ENCODE measurements at places on chromosomes 7 and 10. TPM values are rescaled to one million over a fixed set of nuclear protein-coding genes. Genes with fewer than 3 reads are reported as not detected.

DNA sequence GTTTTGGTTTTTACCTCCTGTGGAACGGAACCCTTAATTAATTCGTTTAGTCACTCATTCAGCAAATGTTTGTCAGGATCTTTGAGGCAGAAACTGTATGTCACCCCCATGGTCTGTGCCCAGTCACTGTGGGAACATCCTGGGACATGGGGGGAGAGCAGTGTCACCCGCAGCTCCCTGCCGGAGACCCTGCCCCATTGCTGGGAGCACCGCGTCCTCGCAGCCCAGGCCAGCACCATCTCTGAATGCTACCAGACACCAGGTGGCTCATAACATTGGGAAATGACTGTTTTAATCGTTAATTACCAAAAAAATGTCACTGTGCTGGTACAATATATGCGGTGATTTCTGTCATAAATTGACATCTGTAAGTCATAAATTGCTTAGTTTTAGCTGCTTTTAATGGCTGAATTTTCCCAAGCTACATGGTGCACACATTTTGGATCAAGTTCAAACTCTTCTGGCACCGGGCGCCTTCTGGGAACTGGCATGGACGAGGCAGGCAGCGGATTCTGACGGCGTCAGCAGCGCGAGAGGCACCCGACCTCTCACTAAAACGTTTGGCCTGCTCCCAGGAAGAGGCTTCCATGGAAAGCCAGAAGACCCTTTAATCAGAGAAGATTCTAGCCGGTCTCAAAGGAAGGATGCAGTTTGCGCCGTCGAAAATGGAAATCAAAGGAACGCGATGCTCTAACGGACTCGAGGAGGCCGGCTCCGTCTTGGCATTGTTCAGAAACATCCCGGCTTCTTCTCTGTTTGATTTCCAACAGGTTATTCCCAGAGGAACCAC, 184.2 kb downstream of the ADARB2 start:
- DNase-seq, result no peak
- peaks cover 3% of the 10 kb centered on the region for H3K27me3 ChIP-seq
- H3K4me1 ChIP-seq, result no peaks in the 10 kb centered on the region
- H3K27ac ChIP-seq, result no peak overlapping the region

DNA sequence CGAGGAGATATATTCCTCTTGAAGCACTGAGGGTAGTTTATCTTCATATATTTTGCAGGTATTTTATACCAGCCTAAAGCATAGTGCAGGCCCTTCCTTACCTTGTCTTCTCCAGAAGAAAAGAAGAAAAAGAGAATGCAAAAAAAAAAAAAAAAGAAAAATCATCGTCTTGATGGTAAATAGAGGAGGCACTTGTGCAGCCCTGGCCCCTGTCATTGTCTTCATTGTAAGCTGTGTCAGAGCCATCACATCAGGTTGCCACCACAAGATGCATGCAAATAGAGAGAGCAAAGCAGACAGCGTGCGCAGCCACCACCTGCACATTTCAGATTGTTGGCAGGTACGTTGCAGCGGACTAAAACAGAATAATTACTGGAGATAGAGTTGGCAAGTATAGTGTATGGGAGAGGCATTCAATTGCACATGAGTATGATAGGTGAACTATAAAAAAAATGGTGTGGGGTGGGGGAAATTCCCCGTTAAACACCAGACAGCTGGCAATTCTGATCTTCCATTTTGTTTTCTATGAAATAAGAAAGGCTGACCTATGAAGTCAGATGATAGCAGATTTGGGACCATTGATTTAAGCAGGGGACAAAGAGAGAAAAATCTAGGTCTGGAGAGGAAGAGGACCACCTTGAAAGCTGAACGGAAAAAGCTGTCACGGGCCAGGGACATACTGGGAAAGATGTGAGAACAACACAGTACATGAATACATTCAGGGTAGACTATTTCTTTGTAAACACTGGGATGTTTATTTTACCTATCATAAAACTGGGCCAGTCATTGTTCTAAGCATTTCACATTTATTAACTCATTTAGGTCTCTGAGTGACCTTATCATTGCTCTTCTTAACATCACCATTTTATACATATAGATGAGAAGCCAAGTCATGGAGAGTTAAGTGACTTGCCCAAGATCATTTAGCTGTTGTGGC, 306.3 kb upstream of the SP8 start:
- no peak overlapping the region for H3K27ac ChIP-seq
- H3K4me3 ChIP-seq, result no peak overlapping the region
- H3K36me3 ChIP-seq, result no peaks in the 10 kb centered on the region
- DNase-seq, result no peak

GRCh38 chr10:85642082-85642420, 724.5 kb downstream of the GRID1 start:
- no peaks in the 10 kb centered on the region for H3K4me1 ChIP-seq
- no peak for DNase-seq
- no peaks in the 10 kb centered on the region for H3K27me3 ChIP-seq
- no peak overlapping the region for H3K4me3 ChIP-seq

- H3K4me3 ChIP-seq, result peak overlapping the region; percentile 95
- H3K4me1 ChIP-seq, result peaks cover 23% of the 10 kb centered on the region
- H3K27ac ChIP-seq, result peak overlapping the region; percentile 99
- no peaks in the 10 kb centered on the region for H3K27me3 ChIP-seq
Measured at GRCh38 chr7:151632750-151633515, 113.2 kb upstream of the RHEB start.

GRCh38 chr7:11317766-11318165, 344.1 kb downstream of the PHF14 start:
- no peak for DNase-seq
- H3K4me1 ChIP-seq, result no peaks in the 10 kb centered on the region
- no peak overlapping the region for H3K4me3 ChIP-seq
- no peak overlapping the region for H3K27ac ChIP-seq
- no peaks in the 10 kb centered on the region for H3K36me3 ChIP-seq
- no peaks in the 10 kb centered on the region for H3K27me3 ChIP-seq

DNA sequence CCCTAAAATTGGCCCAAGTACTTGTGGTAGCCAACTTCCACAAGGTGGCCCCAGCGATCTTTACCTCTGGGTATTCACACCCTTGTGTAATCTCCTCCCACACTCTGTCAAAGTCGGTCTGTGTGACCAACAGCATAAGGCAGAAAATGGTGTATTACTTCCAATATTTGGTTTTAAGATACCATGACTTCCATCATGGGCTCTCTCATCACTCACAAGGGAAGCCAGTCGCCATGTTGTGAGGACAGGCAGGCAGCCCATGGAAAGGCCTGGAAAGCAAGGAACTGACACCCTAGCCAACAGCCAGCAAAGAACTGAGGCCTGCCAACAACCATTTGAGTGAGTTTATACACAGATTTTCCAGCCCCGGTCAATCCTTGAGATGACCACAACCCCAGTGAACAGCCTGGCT, 91.0 kb upstream of the KMT2E start:
- no peaks in the 10 kb centered on the region for H3K36me3 ChIP-seq
- DNase-seq, result peak; percentile 90
- peaks cover 4% of the 10 kb centered on the region for H3K4me1 ChIP-seq
- H3K27me3 ChIP-seq, result no peaks in the 10 kb centered on the region

- H3K4me1 ChIP-seq, result peaks cover 68% of the 10 kb centered on the region
- H3K4me3 ChIP-seq, result no peak overlapping the region
- no peaks in the 10 kb centered on the region for H3K27me3 ChIP-seq
- H3K36me3 ChIP-seq, result peaks cover 27% of the 10 kb centered on the region
- H3K27ac ChIP-seq, result no peak overlapping the region
Measured at GRCh38 chr7:55526770-55527169, 45.5 kb downstream of the VOPP1 start.

DNA sequence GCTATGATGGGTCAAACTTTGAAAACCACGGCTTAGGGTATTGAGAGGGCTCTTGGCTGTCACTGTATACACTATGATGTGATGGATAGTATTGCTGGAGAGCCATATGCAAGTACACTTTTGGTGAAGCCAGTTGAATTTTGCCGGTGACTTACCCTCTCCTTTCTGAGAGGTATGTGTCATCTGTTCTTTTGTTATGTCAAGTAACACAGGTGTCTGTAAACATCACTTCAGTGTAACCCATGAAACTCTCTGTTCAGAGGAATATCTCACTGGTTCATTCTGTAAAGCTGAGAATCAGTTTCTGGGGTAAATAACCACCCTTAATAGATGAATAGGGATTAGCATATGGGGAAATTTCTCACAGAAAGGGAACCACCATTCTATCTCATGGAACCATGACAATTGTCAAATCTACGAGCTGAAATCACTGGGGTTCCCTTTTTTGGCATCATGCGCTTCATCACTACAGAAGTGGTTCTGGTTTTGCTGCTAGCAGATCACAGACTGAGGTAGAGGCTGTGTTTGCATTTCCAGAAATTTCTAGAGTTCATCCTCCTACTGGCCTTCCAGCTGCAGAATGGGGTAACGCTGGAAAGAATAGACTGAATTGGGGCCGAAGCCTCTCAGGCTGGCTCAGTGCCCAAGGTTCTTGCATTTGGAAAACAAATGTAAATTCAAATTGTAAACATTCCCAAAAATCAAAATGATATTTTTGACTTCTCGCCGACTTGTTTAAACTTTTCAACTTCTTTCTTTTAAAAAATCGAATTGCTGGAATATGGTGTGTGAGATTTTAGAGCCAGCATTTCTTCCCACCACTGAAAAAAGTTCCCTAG, 83.3 kb upstream of the CREB5 start:
- H3K4me1 ChIP-seq, result peaks cover 40% of the 10 kb centered on the region
- H3K27ac ChIP-seq, result no peak overlapping the region
- H3K4me3 ChIP-seq, result no peak overlapping the region
- peaks cover 3% of the 10 kb centered on the region for H3K27me3 ChIP-seq
- H3K36me3 ChIP-seq, result no peaks in the 10 kb centered on the region
- peak; percentile 25 for DNase-seq

GRCh38 chr10:88416801-88417200, 166.3 kb downstream of the RNLS start:
- no peaks in the 10 kb centered on the region for H3K36me3 ChIP-seq
- no peak overlapping the region for H3K4me3 ChIP-seq
- no peak overlapping the region for H3K27ac ChIP-seq
- DNase-seq, result no peak

- DNase-seq, result peak; percentile 39
- H3K4me3 ChIP-seq, result no peak overlapping the region
- H3K4me1 ChIP-seq, result no peaks in the 10 kb centered on the region
- H3K27ac ChIP-seq, result no peak overlapping the region
- H3K27me3 ChIP-seq, result peaks cover 2% of the 10 kb centered on the region
Measured at GRCh38 chr7:49791088-49791741, 17.8 kb downstream of the VWC2 start.

GRCh38 chr10:69067189-69067588, 20.7 kb upstream of the SRGN start:
- H3K27me3 ChIP-seq, result no peaks in the 10 kb centered on the region
- H3K4me1 ChIP-seq, result peaks cover 27% of the 10 kb centered on the region
- no peak overlapping the region for H3K27ac ChIP-seq
- DNase-seq, result no peak

DNA sequence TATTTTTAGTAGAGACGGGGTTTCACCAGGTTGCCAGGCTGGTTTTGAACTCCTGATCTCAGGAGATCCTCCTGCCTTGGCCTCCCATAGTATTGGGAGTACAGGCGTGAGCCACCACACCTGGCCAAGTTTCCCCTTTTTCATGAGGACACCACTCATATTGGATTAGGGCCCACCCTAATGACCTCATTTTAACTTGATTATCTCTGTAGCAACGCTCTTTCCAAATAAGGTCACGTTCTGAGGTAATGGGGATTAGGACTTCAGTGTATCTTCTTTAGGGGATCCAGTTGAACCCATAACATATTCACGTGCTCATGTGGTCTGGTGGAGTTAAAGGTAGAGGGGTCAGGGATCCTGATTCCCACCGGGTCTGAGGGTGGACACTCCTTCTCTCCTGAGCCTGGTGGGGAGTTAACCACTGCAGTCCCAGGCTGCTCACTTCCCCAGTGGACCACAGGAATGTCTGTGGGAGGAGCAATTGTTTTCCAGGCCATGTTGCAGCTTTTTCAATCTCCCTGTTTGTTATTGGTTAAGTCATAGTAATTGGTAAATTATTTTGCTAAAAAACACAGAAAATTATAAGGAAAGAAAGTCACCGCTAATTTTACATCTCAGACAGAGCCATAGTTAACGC, 130.5 kb downstream of the GRK5 start:
- H3K4me1 ChIP-seq, result peaks cover 29% of the 10 kb centered on the region
- H3K27me3 ChIP-seq, result no peaks in the 10 kb centered on the region
- no peak overlapping the region for H3K27ac ChIP-seq
- DNase-seq, result no peak
- peaks cover 17% of the 10 kb centered on the region for H3K36me3 ChIP-seq
- H3K4me3 ChIP-seq, result no peak overlapping the region

GRCh38 chr10:70343712-70344111, 38.7 kb downstream of the LRRC20 start:
- DNase-seq, result no peak
- no peaks in the 10 kb centered on the region for H3K27me3 ChIP-seq
- no peak overlapping the region for H3K27ac ChIP-seq
- H3K4me3 ChIP-seq, result no peak overlapping the region
- H3K36me3 ChIP-seq, result peaks cover 11% of the 10 kb centered on the region
- no peaks in the 10 kb centered on the region for H3K4me1 ChIP-seq

- DNase-seq, result no peak
- no peak overlapping the region for H3K4me3 ChIP-seq
- H3K4me1 ChIP-seq, result no peaks in the 10 kb centered on the region
- no peaks in the 10 kb centered on the region for H3K36me3 ChIP-seq
Measured at GRCh38 chr7:104928721-104929400, 85.1 kb upstream of the KMT2E start.

- peaks cover 47% of the 10 kb centered on the region for H3K4me1 ChIP-seq
- no peak overlapping the region for H3K27ac ChIP-seq
- H3K4me3 ChIP-seq, result no peak overlapping the region
- peaks cover 1% of the 10 kb centered on the region for H3K36me3 ChIP-seq
- no peaks in the 10 kb centered on the region for H3K27me3 ChIP-seq
- no peak for DNase-seq
Measured at GRCh38 chr10:93408783-93409182, 73.4 kb downstream of the MYOF start.

GRCh38 chr10:18777258-18777657, 118.0 kb downstream of the ARL5B start:
- H3K27me3 ChIP-seq, result peaks cover 9% of the 10 kb centered on the region
- no peak for DNase-seq
- H3K4me1 ChIP-seq, result no peaks in the 10 kb centered on the region
- H3K4me3 ChIP-seq, result no peak overlapping the region

GRCh38 chr7:644381-645305, 81.9 kb upstream of the DNAAF5 start:
- H3K27ac ChIP-seq, result no peak overlapping the region
- no peak overlapping the region for H3K4me3 ChIP-seq
- H3K27me3 ChIP-seq, result no peaks in the 10 kb centered on the region
- peaks cover 12% of the 10 kb centered on the region for H3K36me3 ChIP-seq

- peaks cover 12% of the 10 kb centered on the region for H3K4me1 ChIP-seq
- peak overlapping the region; percentile 75 for H3K4me3 ChIP-seq
- no peak for DNase-seq
Measured at GRCh38 chr7:100603726-100604027, 1.5 kb downstream of the PCOLCE start.

The HERPUD2 gene
- total RNA-seq, result 20.3 TPM

The TBC1D12 gene
- 0.33 TPM for total RNA-seq

The FOXI2 gene
- total RNA-seq, result not detected

The TRIL gene
- total RNA-seq, result not detected

The COL17A1 gene
- not detected for total RNA-seq

The GPR15LG gene
- not detected for total RNA-seq

The VWA2 gene
- not detected for total RNA-seq

The SPDYE5 gene
- total RNA-seq, result not detected

The ABCB4 gene
- total RNA-seq, result not detected

The ANKRD61 gene
- total RNA-seq, result not detected

The ZNF425 gene
- total RNA-seq, result 0.57 TPM

The LAMB1 gene
- not detected for total RNA-seq

The SPDYE2 gene
- not detected for total RNA-seq
